ENCODE measurements at places on chromosomes 1 and 21.

DNA sequence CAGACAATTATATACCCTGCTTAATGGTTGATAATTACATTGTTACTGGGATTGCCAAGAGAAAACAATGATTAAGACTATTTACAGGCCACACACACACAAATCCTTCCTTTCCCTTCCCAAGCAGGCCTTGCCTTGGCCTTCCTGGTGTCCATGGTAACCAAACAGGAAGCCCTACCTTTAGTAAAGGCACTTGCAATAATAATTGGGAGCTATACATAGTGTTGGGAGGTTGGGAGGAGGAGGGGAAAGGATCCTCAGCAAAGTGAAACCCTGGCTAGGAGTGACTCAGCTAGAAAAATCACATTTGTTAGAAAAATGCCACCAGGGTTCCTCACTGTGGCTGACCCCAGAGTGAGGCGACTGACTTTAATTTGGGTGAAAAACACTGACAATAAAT is 122.3 kb upstream of the ADAR start:
- peak; percentile 96 for DNase-seq

GRCh38 chr1:81186261-81186660 is 614.5 kb upstream of the ADGRL2 start:
- no peak for DNase-seq

DNA sequence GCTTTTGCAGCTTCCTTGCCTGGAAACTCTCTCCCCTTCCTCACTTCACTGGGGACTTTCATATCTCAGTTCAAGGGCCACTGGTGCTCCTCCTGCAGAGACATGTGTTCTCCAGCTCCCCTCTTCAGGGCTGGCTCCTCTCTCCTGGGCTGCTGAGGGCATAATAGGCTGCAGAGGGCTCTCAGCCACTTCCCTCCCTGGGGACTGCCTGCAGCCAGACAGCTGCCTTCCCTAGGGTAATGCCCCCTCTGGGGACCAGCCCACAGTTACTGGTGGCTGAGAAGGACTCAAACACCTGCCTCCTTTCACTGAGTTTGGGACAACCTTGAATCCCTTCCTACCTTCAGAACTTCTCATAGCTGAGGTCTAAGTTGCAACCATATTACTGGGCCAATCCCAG is 104.8 kb upstream of the POU3F1 start:
- DNase-seq = no peak

DNA sequence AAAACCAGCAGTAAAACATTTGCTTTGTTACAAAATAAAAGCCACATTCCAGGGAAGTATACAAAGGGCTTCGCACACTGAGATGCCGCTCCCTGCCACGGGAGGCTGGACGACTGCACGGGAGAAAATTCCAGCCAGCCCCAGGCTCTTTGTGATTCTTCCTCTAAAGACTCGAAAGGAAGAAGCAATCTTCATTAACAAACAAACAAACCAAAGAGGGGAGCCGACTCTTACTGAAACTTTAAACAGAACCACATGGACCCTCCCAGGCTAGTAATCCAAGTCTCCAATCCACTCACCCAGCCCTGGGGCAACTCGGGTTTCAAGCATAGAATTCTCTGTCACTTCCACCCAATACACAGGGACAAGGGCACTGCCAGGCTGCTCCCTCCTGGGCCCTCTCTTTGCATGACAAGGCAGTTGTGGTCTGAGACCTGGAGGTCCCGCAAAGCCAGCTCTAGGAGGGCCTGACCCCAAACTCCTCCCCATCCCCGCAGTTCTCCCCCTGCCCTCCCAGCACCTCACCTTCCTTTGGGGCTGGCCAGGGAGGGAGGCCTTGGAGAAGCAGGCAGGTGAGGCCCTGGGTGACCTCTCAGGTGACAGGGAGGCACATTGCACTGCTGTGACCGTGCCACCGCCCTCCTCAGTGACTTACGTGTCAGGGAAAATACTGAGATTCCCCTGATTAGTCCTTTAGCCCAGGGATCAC is 26.6 kb upstream of the COL18A1 start:
- no peak for DNase-seq

DNA sequence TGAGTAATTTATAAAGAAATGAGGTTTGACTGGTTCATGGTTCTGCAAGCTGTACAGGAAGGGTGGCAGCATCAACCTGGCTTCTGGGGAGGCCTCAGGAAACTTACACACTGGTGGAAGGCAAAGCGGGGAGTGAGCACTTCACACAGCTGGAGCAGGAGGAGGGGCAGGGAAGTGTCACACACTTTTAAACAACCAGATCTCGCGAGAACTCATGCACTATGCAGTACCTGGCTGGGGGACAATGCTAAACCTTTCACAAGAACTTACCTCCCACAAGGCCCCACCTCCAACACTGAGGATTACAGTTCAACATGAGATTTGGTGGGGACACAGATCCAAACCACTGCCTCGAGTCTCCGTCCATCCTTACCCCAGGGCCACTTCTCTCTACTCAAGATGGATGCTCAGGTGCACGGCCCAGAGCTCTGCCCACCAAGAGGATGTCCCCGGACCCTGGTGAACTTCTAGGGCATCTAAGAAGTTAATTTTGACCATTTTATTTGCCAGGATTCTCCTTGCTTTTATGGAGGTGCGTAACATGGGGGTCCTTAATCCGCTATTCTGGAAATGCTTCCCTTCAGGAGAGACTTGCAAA is 22.7 kb upstream of the ACTRT2 start:
- DNase-seq = no peak

- no peak for DNase-seq
Measured at GRCh38 chr1:116544588-116545358, 26.1 kb downstream of the CD58 start.

DNA sequence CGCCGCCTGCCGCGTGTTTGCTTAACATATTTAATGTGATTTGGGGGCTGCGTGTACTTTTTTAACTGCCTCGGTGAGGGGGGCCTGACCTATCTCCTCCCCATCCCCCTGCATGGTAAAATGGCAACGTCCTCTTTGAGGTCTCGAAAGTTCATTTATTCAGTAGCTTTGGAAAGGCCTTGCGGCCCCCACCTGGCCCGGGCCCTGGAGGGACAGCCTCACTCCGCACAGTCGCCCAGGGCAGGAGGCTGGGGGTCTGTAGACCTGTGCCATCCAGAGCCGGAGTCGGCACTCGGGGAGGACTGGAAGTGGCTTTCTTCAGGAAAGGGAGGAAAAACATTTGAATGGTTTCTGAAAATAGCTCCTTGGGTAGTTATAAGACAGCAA is 38.0 kb upstream of the ACTRT2 start:
- no peak for DNase-seq

DNA sequence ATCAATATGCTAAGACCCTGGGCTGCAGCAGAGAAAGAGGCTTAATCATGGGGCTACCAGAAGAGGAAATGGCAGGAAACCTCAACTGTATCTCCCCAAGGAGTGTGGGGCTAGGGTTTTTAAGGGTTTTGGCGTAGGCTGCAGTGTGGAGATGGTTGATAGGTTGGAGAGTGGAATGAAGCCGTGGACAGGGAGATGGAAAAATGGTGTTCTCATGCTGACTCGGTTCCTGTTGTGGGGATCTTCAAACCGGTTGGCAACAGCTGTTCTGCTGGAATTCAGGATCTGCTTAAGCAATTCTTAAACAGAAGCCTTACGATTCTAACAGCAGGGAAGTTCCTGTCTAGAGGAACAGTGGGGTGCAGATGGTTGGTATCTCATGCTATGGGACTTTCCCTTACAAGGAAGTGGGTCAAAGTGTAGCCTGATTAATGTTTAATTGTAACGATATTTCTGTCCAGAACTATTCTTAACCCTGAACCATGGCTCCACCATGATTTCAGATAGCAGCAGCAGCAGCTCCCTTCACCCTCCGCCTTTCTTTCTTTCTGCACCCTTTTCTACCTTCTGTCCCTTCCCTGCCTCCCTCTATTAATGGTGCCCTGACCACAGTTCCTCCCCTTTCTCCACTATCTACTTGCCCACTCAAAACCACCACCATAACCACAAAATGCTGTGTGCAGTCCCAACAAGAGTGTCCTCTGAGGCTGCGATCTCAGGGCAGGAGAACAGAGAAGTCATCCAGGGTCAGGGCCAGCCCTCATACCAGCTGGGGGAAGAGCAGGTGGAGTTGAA is 30.8 kb downstream of the RSPH1 start:
- DNase-seq = no peak

- DNase-seq = peak; percentile 57
Measured at GRCh38 chr1:32413507-32414185, 19.4 kb upstream of the BSDC1 start.

- DNase-seq = no peak
Measured at GRCh38 chr1:187588917-187589316, 760.2 kb downstream of the PLA2G4A start.

DNA sequence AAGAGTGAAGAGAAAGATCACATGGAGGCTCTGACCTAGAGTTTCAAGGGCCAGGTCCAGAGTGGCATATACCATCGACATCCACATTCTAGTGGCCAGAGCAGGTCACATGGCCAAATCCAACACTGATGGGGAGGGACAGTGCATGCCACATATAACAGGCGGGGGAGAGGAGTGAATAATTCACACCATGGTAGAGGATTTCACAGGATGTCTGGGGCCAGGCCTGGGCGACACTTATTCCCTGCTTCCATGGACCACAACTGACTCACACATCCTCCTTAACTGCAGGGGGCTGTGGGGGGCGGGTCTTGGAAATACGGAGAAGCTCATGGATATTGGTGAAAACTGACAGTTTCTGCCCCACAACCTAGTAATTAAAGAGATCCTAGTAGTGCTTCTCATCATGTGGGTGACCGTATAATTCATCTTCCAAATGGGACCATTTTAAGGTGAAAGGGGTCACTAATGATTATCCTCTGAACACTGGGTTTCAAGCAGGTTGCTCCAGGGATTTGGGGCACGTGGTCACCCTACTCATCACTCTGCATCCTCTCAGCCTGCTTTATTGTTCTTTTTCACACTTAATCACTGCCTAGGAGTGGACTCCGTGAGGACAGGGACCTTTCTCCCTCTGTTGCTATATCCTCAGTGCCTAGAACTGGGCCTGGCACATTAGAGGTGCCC is 44.0 kb downstream of the IGSF21 start:
- no peak for DNase-seq

DNA sequence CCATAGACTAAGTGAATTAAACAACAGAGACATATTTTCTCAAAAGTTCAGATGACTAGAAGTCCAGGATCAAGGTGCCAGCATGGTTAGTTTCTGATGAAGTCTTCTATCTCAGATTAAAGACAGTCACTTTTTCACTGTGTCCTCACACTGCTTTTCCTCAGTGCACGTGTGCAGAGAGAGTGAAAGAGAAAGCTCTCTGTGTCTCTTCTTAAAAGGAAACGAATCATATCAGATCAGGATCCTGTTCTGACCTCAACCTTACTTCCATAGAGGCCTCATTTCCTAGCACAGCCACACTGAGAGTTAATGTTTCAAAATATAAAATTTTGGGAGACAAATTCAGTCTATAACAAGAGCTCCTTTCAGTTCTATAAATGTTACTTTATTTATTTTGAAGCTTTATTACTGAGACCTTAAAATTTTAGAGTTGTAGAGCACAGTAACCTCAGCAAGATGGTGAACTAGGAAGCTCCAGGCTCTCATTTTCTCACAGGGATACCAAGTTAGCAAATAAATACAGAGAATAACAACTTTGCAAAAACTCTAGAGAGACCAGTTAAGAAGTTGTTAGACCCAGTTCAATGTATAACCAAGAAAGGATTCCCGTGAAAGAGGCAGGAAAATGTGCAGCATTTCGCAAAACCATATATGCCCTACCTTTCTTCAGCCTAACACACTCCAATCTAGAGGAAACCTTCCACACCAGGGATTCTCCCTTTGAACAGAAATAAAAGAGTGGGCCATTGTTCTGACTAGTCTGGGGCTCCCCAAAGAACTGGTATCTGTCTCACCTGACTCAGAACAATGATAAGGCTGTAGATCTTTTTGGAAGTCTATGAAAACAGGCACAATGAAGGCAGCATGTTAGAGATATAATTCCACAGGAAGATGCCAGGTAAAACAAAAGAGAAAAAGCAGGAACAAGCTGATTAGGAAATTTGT is 372.2 kb downstream of the MRPL39 start:
- no peak for DNase-seq

DNA sequence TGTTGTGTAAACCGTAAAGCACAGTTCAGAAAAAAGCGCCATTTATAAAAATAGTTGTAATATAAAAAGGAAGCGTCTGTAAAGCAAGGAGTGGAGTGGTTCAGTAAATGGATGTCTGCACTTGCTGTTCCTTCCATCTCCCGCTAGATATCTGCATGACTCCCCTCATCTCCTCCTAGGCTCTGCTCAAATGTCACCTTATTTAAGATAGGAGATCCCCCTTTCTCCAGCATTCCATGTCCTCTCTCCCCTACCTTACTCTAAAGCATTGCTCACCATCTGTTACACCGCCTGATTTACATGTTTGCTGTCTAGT is 745 bp downstream of the MUL1 start:
- no peak for DNase-seq

GRCh38 chr1:22052115-22053016 is at the start of gene CDC42:
Gene CDC42, plus strand, starts transcription at chr1:22052709. Its CDS starts 25,770 bp downstream, at chr1:22078479.
- DNase-seq = peak; percentile 94

DNA sequence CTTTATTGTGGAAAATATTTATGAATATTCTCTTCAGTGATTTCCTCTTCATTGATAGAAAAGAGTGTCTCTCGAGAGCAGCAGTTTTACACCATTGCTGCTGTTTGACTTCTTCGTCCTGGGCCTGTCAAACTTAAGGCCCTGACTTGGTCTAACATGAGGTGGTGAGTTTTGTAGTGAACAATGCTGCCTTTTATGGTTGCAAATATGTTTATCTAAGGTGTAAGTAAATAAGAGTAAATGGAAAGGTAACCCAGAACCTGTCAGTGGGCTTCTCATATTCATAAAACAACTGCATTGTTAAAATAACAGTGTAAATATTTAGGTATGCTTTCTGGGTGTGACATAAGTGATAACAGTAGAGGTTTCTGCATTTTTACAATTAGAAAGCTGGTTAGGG is 62.8 kb upstream of the SCCPDH start:
- DNase-seq = no peak

DNA sequence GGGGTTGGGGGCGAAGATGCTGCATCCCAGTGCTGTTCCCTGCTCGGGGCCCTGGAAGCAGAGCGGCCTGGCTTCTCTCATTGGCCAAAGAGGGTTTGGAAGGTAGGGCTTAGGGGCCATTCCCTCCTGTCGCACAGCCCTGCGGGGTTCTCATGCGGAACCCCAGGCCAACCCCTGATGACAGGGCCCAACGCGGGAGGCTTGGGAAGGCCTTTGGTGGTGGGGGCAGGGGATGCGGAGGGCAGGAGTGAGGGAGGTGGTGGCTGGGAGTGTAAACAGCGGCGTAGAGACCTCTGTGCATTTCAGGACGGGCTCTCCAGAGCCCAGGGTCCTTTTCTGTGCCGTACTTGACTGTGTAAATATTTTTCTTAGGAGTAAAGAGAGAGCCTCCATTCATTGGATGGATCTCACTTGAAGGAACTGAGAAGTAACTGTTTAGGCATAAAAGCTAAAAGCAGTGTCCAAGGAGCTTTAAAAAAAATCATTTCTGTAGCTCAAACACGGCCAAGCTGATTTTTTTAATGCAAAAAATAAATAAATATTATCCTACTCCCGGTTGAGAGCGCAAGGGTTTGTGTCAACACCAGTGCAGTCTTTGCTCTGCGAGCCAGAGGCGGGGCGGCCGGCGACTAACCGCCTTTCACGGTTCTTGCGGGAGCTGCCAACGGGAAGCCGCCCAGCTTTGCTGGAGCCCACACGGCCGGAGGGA is 169.1 kb downstream of the PRDM16 start:
- no peak for DNase-seq

All from COR-L47 (cell line).